SJSA1 (cell line): ENCODE measurements at places on chromosomes 12 and 14. TPM values are rescaled to one million over a fixed set of nuclear protein-coding genes. Genes with fewer than 3 reads are reported as not detected.
A peak's percentile ranks its signal among the peaks of the same experiment; 100 is the strongest.

The POTEM gene
- total RNA-seq: not detected in 2 replicates

The CLEC2B gene
- total RNA-seq: 70.8 and 96.8 TPM in 2 replicates

The POTEG gene
- not detected in 2 replicates for total RNA-seq

The MGAT4C gene
- total RNA-seq: not detected in 2 replicates

The PPP1CC gene
- 143 and 154 TPM in 2 replicates for total RNA-seq

The IL26 gene
- not detected in 2 replicates for total RNA-seq

The RHOJ gene
- 0.32 and 2.8 TPM in 2 replicates for total RNA-seq

The COCH gene
- total RNA-seq: 0.34 and 0.63 TPM in 2 replicates

GRCh38 chr14:102671410-102671809 lies 79.0 kb downstream of the RCOR1 start:
- H3K27ac ChIP-seq: no peak overlapping the region
- H3K4me3 ChIP-seq: no peak overlapping the region
- H3K4me1 ChIP-seq: peaks cover 10% of the 10 kb centered on the region
- no peak for DNase-seq

DNA sequence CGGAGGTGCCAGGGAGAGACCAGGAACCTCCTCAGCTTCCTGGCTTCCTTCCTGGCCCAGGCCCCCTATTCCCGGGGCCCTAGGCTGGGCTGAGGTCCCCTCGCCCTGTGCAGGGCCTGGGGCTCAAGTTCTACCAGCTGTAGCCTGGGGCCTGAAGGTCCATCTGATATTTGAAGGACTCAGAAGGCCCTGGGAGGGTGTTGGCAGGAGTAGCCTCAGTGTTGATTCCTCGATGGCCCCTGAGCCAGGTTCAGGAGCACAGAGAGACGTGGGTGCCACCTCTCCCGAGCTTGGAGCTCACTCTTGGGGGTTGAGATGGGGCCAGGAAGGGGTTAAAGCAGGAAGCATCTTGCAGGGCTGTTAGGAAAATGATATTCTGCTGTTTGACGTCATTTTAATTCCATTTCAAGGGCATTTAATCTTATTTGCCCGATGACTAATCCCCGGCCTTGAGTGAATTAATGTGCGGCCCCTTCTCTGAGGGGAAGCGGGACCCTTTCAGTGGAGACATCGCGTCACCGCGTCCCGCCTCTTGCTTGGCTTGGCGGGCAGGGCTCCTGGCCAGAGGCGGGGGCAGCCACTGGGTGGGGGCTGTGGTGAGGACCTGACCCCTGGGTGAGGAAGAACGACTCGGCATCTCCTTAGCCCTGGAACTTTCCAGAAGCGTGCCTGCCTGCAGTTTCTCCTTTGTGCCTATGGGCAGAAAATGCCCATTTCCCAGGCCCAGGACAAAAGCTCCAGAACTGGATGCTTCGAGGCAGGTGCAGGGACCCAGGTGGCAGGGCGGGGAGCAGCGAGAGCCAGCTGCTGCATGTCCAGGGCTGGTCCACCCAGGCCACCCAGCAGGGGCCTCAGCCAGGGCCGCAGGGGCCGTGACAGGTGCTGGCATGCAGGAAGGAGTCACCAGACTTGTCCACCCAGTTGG lies 158.3 kb downstream of the KIF26A start:
- H3K4me1 ChIP-seq: no peaks in the 10 kb centered on the region
- H3K36me3 ChIP-seq: no peaks in the 10 kb centered on the region
- no peaks in the 10 kb centered on the region for H3K27me3 ChIP-seq
- H3K4me3 ChIP-seq: no peak overlapping the region

DNA sequence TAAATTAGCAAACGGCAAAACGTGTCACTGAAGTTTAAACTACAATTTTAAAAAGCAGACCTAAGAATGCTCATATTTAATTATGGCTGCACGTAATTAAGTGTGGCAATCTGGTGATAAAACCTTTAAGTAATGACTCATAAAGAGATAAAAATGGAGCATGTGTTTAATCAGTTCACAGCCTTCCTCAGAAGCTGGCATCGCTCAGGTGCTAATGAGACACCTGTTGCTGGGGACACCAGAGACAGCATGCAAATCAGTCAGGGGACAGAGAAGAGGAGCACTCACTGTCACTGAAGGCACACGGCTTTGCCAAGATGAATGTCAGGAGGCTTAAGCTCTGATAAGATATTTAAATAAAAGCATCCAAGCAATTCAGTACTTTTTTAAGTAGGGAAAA lies 840.3 kb downstream of the GALC start:
- H3K36me3 ChIP-seq: no peaks in the 10 kb centered on the region
- H3K27me3 ChIP-seq: no peaks in the 10 kb centered on the region
- no peak overlapping the region for H3K27ac ChIP-seq
- no peak for DNase-seq
- no peaks in the 10 kb centered on the region for H3K4me1 ChIP-seq
- H3K4me3 ChIP-seq: no peak overlapping the region

DNA sequence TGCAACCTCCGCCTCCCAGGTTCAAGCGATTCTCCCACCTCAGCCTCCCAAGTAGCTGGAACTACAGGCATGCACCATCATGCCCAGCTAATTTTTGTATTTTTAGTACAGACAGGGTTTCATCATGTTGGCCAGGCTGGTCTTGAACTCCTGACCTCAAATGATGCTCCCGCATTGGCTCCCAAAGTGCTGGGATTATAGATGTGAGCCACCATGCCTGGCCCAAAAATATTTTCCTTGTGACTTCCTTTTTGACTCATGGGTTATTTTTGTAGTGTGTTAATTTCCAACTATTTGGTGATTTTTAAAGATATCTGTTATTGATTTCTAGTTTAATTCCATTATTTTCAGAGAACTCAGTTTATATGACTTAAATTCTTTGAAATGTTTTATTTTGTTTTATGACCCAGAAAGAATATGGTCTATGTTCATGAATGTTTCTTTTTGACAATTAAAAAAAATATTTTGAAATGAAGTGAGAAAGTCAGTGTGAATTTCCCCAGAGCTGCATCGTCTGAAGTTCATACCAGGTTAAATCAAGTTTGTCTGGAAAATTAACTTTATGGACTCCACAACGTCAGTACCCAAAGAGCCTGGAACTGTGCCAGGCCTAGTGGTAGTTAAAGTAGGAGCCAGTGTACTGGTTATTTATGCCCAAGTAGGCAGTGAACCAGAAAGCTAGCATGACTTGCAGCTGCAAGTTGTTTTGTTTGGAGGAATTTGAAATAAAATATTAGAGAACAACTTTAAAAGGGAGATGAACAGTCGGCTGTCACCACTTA lies 2.8 kb upstream of the CDKL1 start:
- no peak overlapping the region for H3K4me3 ChIP-seq
- no peak overlapping the region for H3K27ac ChIP-seq
- H3K4me1 ChIP-seq: peaks cover 40% of the 10 kb centered on the region

GRCh38 chr14:50139192-50139591 lies 22.8 kb upstream of the VCPKMT start:
- H3K4me3 ChIP-seq: no peak overlapping the region
- DNase-seq: peak; percentile 2
- no peaks in the 10 kb centered on the region for H3K4me1 ChIP-seq
- no peaks in the 10 kb centered on the region for H3K36me3 ChIP-seq
- H3K27ac ChIP-seq: no peak overlapping the region

- H3K27me3 ChIP-seq: no peaks in the 10 kb centered on the region
- H3K27ac ChIP-seq: no peak overlapping the region
- DNase-seq: no peak
- H3K4me3 ChIP-seq: no peak overlapping the region
- no peaks in the 10 kb centered on the region for H3K36me3 ChIP-seq
Observed at GRCh38 chr12:81203671-81204204, 125.9 kb downstream of the ACSS3 start.

DNA sequence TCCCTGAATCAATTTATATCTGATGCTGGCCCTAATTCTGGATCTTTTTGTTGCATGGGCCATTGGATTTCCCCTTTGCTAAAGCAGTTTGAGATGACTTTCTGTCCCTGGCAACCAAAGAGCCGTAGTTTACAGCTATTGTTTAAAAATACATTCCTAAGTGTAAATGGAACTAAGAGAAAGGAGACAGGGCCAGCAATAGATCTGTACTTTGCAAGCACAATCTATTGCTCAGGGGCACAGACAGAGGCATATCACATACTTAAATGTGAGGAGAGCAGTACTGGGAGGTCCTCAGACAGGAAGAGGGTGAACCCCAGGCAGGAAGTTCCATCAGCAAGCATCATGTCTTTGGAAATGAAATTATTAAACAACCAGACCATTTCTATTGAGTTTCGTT lies 126.6 kb downstream of the ZFP36L1 start:
- no peak overlapping the region for H3K4me3 ChIP-seq
- H3K27ac ChIP-seq: peak overlapping the region; percentile 58
- H3K36me3 ChIP-seq: no peaks in the 10 kb centered on the region
- H3K27me3 ChIP-seq: no peaks in the 10 kb centered on the region

DNA sequence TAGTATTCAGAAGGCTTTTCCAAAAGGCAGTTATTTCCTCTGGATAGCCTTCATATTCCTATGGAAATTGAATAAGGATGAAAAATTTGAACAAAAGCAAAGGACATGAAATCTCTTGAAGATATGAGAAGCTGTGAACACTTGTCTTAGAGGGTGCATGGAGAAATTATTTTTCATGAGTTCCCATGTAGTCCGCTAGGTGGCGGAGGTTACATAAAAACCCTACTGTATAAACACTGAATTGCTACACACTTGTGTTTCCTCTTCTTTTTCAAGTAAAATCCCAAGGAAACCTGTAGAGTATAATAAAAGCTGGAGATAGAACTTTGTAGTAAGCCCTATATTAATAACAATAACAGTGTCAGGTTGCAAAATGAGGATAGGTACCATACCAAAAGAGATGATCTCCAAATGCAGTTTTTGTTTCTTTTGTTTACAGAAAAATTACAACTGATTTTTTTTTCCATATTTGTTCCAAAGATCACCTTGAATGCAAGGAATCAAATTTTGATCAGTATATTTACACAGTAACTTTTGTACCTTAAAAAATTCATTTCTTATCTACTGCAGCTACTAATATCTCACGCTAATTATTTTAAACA lies 37.8 kb upstream of the OR4E1 start:
- no peaks in the 10 kb centered on the region for H3K4me1 ChIP-seq
- peak; percentile 5 for DNase-seq
- no peak overlapping the region for H3K4me3 ChIP-seq
- no peak overlapping the region for H3K27ac ChIP-seq
- no peaks in the 10 kb centered on the region for H3K36me3 ChIP-seq

GRCh38 chr12:55516391-55516790 lies 24.2 kb downstream of the OR6C68 start:
- no peaks in the 10 kb centered on the region for H3K4me1 ChIP-seq
- DNase-seq: no peak
- no peaks in the 10 kb centered on the region for H3K27me3 ChIP-seq
- no peak overlapping the region for H3K27ac ChIP-seq
